Testis (tissue), 5 donors: ENCODE measurements at places on chromosomes 1 and 21. TPM values are rescaled to one million over a fixed set of nuclear protein-coding genes. Genes with fewer than 3 reads are reported as not detected.

GRCh38 chr1:55560266-55560665 is 345.1 kb upstream of the USP24 start:
- no peak overlapping the region for H3K27ac ChIP-seq
- no peak overlapping the region for H3K4me3 ChIP-seq
- H3K4me1 ChIP-seq = no peaks in the 10 kb centered on the region
- H3K27me3 ChIP-seq = no peaks in the 10 kb centered on the region
- no peaks in the 10 kb centered on the region for H3K36me3 ChIP-seq

GRCh38 chr21:32463367-32463766 is 50.9 kb downstream of the EVA1C start:
- peaks cover 13% of the 10 kb centered on the region for H3K4me1 ChIP-seq
- peak overlapping the region; percentile 31 for H3K27ac ChIP-seq
- no peaks in the 10 kb centered on the region for H3K27me3 ChIP-seq
- H3K36me3 ChIP-seq = no peaks in the 10 kb centered on the region

GRCh38 chr1:53413175-53414001 is 45.8 kb upstream of the DMRTB1 start:
- H3K27ac ChIP-seq = no peak overlapping the region
- no peaks in the 10 kb centered on the region for H3K27me3 ChIP-seq
- no peak for DNase-seq
- H3K4me1 ChIP-seq = no peaks in the 10 kb centered on the region

DNA sequence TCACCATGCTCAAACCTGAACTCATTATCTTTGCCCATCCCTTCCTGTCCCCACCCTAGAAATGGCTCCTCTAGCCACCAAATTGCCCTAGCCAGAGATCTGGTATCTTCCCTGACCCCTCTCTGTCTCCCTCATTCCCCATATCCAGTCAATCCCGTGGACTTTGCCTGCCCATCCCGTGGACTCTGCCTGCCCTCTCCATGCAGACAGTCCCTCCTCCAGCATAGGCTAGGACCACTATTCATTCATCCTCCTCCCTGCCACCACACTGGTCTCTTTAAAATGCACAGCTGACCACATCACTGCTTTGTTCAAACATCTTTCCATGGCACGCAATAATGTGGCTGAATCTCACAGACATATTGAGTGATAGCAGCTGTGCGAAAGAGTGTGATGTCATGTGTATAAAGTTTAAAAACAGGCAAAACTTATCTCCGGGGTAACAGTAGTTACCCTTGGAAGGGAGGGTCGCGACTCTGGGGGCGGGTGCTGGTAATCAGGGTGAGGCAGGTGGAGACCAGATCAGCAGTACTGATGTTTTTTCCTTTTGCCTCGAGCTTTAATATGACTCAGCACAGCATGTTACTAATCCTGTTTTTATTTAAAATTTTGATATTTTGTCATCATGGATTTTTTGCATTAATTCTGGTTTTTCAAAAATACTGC is 4.8 kb upstream of the SLC2A1 start:
- no peak for DNase-seq
- peaks cover 10% of the 10 kb centered on the region for H3K4me1 ChIP-seq
- H3K4me3 ChIP-seq = no peak overlapping the region
- no peak overlapping the region for H3K27ac ChIP-seq
- H3K36me3 ChIP-seq = no peaks in the 10 kb centered on the region

The ZFP69 gene
- 6.7 TPM for total RNA-seq

The ACTL8 gene
- total RNA-seq = 12.6 TPM

The LYSMD1 gene
- total RNA-seq = 17.0 TPM
